ENCODE measurements at places on chromosomes 12 and 14. TPM values are rescaled to one million over a fixed set of nuclear protein-coding genes. Genes with fewer than 3 reads are reported as not detected.

Gene RIN3
- 5.4 TPM for total RNA-seq

Gene TMEM116
- total RNA-seq: 3.6 TPM

Gene TAS2R42
- total RNA-seq: not detected

Gene ADCY4
- 4.5 TPM for total RNA-seq

Gene ADIPOR2
- 50.5 TPM for total RNA-seq

Gene MGAT4C
- not detected for total RNA-seq

Gene TMTC1
- 5.3 TPM for total RNA-seq

Gene RHEBL1
- 0.44 TPM for total RNA-seq

Gene RFX4
- total RNA-seq: not detected

Gene CCDC60
- total RNA-seq: 3.5 TPM

Gene TECPR2
- total RNA-seq: 10.9 TPM

Gene KLRC4
- not detected for total RNA-seq

Gene ARHGEF25
- 1.5 TPM for total RNA-seq

Gene PIP4P1
- total RNA-seq: 22.8 TPM

Gene C12orf50
- total RNA-seq: not detected

Gene TCL1B
- not detected for total RNA-seq

Gene EML1
- total RNA-seq: 6.0 TPM

Gene CFAP54
- total RNA-seq: 0.28 TPM

Gene OR11H7
- total RNA-seq: not detected

Gene PTCSC3
- not detected for total RNA-seq

Gene NR2C1
- total RNA-seq: 13.0 TPM

Gene SMIM41
- not detected for total RNA-seq

Gene HOXC4
- total RNA-seq: 5.1 TPM

Gene KLRC3
- total RNA-seq: not detected

Gene NOPCHAP1
- 16.0 TPM for total RNA-seq

Gene CCDC197
- total RNA-seq: not detected
